ENCODE measurements at places on chromosomes 4 and X.

DNA sequence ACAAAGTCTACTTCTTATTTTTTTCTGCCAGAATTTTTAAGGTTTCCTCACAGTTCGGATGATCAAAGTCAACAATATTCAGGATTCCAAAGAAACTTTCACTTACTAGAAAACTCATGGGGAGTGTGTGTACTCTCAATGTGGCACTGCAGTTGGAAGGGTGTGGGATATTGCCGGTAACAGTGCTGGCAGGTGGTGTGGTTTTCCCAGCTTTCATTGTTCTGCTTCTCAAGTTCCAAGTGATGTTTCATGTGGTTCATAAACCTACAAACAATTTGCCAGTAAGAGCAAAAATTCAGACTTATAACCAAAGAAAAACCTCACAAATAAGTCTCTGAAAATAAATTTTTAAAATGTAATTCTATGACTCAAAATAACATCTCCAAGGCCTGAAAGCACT lies 39.8 kb downstream of the ZNF280C start:
- DNase-seq: no peak

DNA sequence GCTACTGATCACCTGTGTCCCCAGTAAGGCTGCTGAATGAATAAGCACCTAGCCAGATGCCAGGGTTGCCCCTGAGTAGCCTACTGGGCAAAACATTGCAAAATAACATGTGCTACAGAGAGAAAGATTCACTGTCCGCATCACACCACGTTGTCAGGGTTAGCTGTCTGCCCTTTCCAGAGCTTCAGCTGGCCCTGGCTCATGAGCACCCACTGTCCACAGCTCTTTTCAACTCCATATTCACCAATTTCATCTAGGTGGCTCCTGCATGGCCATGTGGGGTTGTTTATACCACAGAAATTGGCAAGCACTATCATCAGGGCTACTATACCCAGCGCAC lies 227.7 kb upstream of the PSAPL1 start:
- no peak for DNase-seq

DNA sequence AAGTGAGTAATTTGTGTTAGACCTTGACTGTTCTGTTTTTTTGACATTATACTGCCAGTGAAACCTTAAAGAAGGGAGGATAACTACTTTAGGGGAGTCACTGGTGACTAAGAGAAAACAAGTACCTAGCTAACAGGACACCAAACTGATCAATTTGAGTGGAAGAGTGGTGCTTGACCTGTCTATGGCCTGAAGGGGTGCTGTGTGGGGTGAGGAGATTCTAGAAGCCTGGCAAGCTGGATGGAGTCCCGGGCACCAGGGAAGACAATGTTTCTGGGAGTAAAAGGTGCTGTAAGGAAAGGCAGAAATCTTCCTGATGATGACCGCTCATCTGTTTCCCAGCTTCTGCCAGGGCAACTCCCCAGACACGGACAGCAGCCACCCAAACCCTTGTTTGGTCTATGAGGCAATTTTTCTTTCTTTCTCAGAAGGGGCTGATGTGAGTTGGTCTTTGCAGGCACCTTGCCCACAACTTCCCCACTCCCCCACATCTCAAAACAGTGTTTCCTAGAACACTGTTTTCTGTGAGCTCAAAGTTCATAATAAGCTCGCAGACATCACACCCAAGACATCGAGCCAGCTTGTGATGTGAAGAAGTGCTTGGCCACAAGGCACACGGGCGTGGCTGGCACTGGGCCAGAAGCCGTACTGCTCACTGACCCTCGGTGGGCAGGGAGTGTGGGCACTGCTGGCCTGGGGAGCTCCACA lies 4.6 kb downstream of the TXK start:
- DNase-seq: peak; percentile 29

DNA sequence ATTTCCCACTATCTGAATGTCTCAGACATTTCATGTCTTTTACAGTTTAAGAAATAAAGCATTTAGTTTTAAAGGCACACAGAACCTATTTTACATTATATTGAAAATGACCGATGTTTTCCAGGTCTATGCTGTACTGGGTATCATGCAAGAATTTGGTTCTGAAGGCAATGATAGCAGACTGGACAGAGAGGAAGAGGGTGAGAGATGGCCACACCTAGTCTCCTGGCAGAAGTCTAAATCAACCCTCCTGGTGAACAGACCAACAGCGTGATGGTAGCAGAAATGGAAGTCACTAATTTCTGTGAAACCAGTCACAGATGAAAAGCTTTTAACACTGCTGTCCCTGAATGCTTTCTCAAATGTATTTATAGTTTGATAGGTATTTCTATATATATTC lies 41.9 kb downstream of the MID1 start:
- DNase-seq: no peak

- DNase-seq: no peak
Observed at GRCh38 chr4:54924891-54925290, 200.5 kb downstream of the KDR start.

DNA sequence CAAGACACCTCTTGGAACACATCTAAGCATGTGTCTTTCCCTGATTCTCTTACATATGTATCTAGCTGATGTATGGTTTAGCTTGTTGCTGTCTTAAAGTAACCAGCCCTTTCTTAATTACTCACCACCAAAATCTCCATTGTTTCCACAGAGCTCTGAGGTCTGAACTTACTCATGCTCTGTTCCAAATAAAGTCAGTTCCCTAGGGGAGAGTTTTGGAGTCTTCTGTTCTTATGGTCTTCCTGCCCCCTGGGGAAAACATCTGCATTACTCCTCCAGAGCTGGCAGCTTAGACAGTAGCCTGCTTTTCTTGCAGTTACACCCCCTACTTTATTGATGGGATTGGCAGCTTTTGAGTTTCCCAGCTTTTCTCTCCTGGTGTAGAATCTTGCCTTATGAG lies 125.8 kb downstream of the EDA start:
- no peak for DNase-seq

DNA sequence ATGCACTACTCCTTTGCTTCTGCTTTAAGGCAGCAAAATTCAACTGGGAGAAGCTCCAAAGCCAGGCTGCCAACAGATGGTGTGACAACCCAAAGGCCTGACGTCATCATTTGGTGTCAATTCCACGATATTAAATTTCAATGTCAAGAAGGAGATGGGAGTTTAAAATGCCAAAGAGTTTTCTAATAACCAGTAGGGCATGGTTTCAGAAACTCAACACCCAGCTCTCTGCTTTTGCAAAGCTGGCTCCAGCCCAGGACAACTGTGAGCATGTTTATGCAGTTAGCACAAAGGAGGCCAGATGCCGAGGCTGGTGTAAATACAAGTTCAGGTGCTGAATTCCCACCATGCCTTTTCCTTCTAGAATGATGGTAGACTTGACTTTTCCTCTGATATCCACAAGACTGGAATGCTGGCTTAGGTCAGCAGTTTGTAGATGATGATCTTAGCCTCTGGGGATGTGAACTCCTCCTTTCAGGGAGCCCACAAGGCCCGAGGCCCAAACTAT lies 67.3 kb downstream of the AFAP1 start:
- DNase-seq: peak; percentile 53

DNA sequence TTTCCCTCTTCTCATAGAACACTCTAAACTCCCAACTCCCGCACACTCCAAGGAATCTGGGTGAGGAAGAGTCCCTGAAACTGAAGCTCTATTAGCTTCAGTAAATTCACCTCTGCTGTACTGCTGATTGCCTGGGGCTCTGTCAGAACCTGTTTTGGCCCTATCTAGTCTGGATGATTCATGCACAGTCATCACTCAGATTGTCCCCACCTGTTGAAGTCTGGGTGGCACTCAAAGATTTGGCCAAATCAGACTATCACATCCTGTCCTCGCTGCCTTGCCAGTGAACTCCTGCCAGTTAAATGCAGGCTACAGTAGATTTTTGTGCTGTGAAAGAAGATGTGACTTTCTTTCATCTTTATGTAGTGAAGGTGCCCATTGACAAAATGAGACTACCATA lies 63.5 kb upstream of the EMCN start:
- no peak for DNase-seq

- DNase-seq: no peak
Observed at GRCh38 chr4:141999446-142000143, 363.2 kb downstream of the IL15 start.

DNA sequence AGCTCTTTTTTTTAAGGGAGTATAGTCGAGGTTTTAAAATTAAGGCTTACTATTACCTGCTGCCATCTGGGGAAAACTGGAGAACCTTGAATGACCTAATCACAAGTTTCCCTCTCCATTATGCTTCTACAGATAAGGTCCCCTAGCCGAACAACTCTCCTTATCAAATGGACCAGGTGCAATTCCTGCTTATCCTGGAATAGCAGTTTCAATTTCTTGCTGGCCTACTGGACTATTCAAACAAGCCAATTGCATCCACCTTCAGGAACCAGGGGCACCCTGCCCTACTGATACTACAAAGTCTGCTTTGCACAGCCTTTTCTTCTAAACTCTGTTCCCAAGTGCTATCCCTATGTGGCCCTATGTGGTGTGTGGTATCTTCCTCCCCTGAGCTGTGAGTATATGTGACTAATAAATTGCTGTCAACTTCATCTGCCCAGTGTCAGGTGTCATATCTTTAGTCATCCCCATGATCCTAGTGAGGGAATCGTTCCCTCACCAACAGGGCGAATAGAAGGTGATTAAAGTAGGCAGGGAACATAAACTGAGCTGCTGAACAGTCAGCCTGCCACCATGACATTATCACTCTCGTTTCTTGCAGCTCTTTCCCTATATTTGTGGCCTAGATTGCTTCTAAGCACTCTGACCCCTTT lies 128.5 kb downstream of the ATG4A start:
- no peak for DNase-seq

- no peak for DNase-seq
Observed at GRCh38 chrX:19628011-19628575, 112.8 kb upstream of the MAP3K15 start.

DNA sequence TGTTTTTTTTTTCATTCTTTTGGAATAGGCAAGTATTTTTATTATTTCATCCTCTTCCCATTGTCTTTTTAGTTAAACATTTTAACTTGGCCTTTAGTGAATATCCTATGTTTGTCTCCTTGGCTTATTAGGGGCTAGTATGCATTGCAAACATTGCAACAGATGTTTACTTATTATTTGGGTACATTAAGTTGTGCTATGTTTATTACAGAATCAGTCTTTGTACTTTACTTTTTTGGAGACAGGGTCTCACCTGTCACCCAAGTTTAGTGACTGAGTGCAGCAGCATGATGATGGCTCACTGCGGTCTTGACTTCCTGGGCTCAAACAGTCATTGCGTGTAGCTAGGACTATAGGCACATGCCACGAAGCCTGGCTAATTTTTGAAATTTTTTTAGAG lies 51.1 kb upstream of the NUDT6 start:
- DNase-seq: no peak

DNA sequence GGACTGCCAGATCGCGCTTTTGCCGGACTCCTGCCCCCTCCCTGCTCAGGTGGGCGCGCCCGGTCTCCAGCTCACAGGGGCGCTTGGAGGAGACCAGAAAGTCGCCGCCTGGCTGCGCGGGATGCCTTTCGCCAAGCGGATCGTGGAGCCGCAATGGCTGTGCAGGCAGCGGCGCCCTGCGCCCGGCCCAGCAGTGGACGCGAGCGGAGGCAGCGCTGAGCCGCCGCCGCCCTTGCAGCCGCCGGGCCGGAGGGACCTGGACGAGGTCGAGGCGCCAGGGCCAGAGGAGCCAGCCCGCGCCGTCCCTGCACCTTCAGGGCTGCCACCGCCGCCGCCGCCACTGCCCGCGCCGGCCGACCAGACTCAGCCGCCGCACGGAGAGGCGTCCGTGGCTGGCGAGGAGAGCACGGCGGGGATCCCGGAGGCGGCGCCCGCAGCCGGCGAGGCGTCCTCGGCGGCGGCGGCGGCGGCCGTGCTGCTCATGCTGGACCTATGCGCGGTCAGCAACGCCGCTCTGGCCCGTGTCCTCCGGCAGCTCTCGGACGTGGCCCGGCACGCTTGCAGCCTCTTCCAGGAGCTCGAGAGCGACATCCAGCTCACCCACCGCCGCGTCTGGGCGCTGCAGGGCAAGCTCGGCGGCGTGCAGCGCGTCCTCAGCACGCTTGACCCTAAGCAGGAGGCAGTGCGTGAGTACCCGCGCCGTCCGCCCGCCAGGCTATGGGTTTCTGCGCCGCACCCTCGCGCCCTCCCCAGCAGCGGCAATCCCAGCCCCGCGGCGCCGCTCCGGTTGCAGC lies 834 bp downstream of the NHS start:
- no peak for DNase-seq

- DNase-seq: no peak
Observed at GRCh38 chr4:123667496-123667895, 270.9 kb downstream of the SPRY1 start.

GRCh38 chr4:11004818-11005217 lies 320.2 kb upstream of the CLNK start:
- no peak for DNase-seq

GRCh38 chrX:28552322-28552721 lies 34.9 kb upstream of the IL1RAPL1 start:
- no peak for DNase-seq

- peak; percentile 56 for DNase-seq
Observed at GRCh38 chr4:117326091-117326490, 240.7 kb upstream of the TRAM1L1 start.

GRCh38 chr4:12110627-12111026 lies 681.9 kb upstream of the HS3ST1 start:
- no peak for DNase-seq

- DNase-seq: no peak
Observed at GRCh38 chr4:87274803-87275202, 47.9 kb downstream of the HSD17B13 start.

DNA sequence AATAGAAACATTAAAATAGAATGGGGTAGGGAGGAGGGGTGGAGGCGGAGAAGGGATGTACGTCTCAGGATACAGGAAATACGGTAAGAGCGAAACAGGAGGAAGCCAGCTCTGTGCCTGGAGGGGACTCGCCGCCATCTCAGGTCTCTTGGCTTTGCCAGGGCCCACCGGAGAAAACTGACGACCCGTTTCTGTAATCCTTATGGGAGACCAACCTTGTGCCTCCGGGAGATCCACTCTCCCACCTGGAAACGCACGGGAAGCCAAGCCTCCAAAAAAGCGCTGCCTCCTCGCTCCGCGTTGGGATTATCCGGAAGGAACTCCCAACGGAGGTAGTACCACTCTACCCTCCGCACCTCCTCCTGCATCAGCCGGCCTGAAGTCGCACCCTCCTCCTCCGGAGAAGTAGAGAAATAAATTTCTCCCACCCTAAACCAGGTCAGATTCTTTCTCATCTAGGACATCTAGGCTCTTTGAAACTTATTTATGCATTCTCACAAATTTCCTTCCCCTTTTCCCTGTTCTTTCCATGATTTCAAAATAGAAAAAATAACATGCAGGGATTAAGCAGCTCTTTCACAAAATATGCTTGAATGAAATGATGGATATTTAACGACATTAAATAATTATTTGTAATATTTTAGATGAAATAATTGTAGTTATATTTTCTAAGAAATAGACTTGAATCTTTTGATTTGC lies at the start of gene NBDY:
Gene NBDY, plus strand, starts transcription at position 92 of the 699 bp plus-strand sequence. Its CDS starts 111 bp downstream, at position 203.
- DNase-seq: peak; percentile 57

GRCh38 chr4:77697860-77698590 lies 92.4 kb downstream of the CXCL13 start:
- DNase-seq: peak; percentile 88
